AG04449 (cell line): ENCODE measurements at places on chromosomes 3 and 15.

DNA sequence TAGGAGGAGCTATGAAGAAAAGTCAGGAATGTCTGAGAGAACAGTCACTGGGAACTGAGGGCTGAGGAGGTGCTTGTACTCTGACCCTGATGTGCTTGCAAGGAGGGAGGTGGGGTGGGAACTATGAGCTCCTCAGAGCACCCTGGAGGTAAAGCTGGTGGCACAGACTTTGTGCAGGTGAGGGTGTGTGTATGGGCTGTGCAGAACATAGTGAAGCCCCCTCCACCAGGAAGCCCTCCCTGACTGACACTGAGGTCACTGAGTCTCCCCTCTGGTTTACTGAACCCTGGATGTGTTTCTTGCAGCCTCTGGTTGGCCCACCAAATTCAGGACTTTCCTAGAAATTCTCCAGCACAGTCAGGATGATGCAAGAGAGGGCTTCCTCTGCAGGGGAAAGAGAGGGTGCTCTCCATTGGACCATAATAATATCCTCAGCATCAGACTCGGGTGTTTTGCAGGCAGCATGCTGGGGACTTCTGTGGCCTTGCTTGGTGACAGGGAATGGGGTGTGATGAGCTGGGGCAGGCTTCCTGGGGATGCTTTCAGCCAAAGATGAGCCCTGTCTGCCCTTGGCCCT lies 1.5 kb upstream of the ISLR start:
- DNase-seq = no peak

DNA sequence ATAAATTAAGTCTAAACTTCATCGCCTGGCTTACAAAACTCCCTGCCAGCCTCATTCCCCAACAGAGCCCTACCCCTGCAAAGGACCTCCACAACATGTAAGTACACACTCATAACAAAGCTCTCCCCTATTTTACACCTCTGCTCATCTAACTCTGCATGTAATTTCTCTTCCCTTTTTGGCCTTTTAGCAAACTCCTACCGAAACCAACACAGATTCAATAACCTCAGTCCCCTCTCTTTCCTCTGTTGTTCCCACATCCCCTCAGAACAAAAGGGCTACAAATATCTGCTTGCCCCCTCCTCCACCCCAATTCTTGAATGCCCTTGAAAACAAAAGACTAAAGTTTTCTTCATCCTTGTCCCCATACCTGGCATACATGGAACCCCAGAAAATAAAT lies 662 bp downstream of the UBL7 start:
- no peak for DNase-seq

GRCh38 chr15:65106011-65106590 lies 8.9 kb downstream of the UBAP1L start:
- DNase-seq = no peak

DNA sequence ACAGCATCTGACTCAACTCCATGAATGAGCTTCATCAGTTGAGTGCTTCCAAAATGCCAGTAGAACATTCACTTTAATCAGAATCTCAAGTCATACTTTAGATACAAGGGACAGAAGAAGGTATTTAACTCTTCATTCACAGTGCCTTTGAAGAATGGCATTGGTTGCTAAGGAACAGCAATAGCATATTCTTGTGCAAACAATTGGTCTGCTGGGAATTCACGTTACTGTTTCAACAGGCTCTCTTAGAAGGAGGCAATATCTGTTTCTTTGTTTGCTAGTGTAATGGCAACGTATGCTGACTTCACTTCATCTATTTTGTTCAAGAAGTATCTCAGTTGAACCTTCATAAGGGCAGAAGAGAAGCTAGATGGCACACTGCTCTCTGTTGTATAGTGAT lies 113.9 kb downstream of the TMEM108 start:
- DNase-seq = no peak

- no peak for DNase-seq
Observed at GRCh38 chr3:7074217-7074616, 213.3 kb downstream of the GRM7 start.

GRCh38 chr3:73759297-73759711 lies 134.6 kb upstream of the PDZRN3 start:
- DNase-seq = no peak

DNA sequence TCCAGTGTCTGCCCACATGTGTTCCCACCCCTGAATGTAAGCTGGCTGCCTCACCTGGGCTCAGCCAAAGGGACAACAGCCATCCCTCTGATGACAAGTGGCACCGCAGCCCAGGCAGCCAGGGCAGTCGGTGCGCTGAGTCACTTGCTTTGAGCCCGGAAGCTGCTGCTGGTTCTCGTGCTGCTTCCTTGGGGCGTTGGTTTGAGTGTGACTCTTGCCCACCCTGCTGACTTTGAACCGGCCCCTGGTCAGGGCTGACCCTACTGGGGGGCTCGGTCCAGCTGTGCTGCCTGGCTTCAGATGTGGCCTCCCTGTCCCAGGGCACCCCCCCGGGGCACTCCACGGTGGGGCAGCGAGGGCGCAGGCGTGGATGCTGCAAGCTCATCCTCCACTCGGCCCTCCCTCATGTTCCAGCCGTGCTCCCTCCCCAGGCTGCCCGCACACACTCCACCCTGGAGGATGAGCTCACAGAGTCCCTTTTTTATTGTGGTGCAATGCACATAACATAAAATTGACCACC lies 62.1 kb downstream of the EFCAB12 start:
- DNase-seq = no peak

- no peak for DNase-seq
Observed at GRCh38 chr3:10766049-10766705, 49.9 kb upstream of the SLC6A11 start.

GRCh38 chr15:38551720-38552648 lies 12.6 kb downstream of the RASGRP1 start:
- DNase-seq = no peak

GRCh38 chr3:139559541-139559940 lies 20.0 kb upstream of the RBP1 start:
- no peak for DNase-seq

DNA sequence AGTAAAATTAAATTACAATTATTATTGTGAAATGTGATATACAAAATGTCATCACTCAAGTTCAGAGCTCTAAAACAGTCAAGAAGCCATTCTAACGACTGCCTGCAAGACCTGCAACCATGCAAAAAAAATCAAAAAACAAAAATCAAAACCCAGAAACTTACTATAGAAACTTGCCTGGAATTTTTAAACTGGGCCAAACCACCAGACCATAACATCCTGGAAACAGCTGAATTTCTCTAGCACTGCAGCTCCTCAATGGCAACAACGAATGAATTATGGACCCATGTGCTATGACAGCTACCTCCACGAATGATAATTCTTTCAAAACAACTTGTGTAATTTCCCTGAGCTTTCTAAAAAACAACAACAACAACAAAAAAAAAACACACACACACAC lies 130.0 kb upstream of the KCNMB2 start:
- no peak for DNase-seq

DNA sequence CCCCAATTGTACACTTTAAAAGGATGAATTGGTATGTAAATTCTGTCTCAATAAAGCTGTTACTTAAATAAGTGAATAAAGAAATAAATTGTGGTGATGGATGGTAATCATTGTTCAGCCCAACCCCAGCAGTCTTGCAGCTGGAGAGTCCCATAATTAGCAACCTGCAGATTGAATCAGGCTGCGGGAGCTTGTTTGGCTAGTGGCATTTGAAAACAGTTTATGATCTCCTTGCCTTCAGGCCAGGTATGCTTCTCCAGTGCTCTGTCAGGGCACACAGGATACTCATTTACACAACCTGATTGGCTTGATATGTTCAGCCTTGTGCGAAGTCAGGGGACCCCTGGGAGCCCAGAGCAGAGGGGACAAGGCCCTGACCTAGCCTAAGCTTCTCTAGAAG lies 16.5 kb upstream of the TSEN2 start:
- no peak for DNase-seq

- no peak for DNase-seq
Observed at GRCh38 chr3:5140230-5140621, 18.1 kb downstream of the ARL8B start.

GRCh38 chr3:94401466-94401865 lies 338.6 kb downstream of the NSUN3 start:
- no peak for DNase-seq

DNA sequence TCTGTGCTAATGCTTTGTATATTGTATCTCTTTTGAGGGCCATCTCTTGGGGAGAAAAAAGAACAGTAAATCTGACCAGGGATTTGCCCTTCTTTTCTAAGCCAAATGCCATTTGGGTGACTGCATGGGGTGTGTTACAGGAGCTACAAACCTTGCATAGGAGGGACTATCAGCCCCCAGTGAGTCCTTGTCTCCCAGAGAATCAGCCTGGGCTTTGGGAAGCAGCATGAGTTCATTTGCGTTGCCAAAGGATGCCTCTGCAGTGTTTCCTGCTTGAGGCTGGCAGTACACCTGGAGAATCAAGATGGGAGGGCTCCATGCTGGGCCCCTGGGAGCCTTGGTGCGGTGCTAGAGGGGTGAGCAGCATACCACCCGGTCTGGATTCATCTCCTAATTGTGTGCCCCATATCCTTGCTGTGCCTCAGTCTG lies 49.6 kb upstream of the POLG start:
- no peak for DNase-seq

- no peak for DNase-seq
Observed at GRCh38 chr3:40310705-40311104, 1.2 kb downstream of the EIF1B start.

DNA sequence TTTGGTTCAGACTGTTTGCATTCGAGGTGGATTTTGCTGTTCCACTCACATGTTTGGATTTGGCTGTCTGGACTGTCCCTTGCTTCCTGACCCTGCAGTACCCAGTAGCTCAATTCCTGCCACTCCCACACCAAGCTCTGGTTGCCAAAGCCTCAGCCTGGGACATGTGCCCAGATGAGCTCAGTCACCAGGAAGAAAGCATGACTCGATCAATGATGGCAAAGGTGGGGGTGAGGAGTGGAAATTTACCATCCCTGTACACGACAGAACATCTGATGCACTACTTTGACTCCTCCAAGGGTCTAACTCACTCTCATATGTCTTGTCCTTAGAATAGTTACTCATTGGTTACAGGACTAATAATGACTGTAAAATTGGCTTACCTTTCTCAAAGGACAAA lies 45.2 kb downstream of the ZNF385D start:
- DNase-seq = no peak

- DNase-seq = no peak
Observed at GRCh38 chr3:151135541-151136337, 50.3 kb downstream of the MED12L start.

- DNase-seq = no peak
Observed at GRCh38 chr3:126124896-126125295, 41.0 kb upstream of the SLC41A3 start.

GRCh38 chr3:150303768-150304167 lies 104.3 kb upstream of the TSC22D2 start:
- DNase-seq = no peak

- no peak for DNase-seq
Observed at GRCh38 chr3:30810625-30811024, 83.8 kb downstream of the GADL1 start.

- no peak for DNase-seq
Observed at GRCh38 chr15:48330105-48330785, 984 bp upstream of the DUT start.

- DNase-seq = no peak
Observed at GRCh38 chr3:148906667-148907066, 41.6 kb downstream of the CPA3 start.

- no peak for DNase-seq
Observed at GRCh38 chr3:119700920-119701734, 1.7 kb upstream of the CFAP91 start.

- no peak for DNase-seq
Observed at GRCh38 chr3:165852711-165853110, 15.5 kb upstream of the BCHE start.

DNA sequence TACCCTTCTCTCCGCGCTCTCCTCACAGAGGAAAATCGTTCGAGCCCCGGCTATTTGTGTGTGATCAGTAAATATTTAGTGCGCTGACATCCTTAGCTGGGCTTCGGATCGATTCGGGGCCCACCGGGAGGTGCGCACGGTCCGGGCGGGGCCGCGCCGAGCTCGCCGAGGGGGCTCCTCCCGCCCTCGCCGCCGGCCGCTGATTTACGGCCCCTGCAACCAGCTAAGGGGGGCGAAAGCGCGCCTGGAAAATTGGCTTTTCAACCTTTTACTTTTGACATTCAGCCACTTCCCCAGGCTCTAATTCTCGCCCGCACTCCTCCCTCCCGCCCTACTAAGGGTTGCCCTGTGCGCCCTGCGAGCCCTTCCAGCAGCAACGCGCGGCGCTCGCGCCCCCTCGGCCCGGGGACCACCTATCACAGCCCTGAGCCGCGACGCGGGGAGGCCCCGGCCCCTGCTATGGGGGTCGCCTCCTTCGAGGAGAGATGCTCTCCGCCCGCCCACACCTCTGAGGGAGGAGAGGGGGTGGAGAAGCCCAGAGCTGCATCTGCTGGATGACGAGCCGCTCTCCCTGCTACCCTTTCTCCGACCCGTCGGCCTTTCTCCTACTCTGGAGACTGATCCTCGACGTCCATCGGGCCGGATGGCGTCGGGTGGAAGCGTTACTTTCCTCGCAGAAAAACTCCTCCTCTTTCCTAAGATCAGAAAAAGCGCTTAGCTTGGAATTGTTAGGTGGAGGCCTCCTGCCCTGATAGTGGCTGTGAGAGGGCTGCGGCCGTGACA lies 7.8 kb upstream of the NR2F2 start:
- DNase-seq = no peak

DNA sequence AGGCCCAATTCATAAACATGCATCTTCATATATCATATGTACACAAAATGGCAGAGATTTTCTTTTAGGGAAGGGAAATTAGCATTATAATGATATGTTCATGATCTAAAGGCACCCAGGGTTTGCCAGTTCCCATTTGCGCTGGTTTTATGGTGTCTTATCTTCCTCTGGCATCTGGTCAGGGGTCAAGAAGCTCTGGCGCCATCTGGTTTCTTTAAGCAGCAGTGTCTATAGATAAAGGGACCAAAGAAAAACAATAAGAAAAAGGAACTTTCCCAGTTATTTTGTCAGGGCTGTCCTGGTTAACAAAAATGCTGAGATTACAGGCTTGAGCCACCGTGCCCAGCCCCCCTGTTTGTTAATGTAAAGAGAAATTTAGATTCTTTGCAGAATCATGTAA lies 3.3 kb upstream of the DCP1A start:
- no peak for DNase-seq

DNA sequence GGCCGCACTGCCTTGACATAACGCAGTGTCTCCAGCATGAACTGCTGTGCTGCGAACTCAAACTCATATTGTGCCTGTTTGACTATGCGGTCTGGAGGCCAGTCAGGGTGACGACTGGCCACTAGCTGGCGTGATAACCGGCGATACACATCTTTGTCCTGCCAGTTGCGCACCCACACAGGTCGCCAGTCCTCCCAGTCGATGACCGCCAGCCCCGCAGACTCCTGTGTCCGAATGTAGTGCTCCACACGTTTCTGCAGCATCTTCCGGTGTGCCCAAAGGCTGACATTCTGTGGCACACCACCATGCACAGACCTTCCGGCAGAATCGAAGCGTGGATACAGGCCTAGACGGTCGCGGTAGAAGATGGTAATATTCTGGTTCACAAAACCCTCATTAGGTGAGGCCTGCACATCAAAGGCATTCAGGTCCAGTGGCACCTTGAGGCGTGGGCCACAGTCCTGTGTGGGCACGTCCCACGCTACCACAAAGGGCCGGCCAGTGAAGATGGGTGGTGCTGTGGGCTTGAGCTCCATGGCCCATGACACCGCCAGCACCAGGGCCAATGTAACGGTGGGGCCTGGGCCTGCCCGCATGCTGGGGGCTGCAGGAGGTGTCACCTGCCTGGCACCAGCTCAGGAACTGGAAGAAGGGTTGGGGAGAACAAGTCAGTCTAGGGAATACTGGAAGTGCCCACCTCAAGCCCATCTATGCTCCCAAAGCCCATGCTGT lies 2.5 kb downstream of the HYAL2 start:
- no peak for DNase-seq
